ENCODE measurements at places on chromosomes 3 and 15.

DNA sequence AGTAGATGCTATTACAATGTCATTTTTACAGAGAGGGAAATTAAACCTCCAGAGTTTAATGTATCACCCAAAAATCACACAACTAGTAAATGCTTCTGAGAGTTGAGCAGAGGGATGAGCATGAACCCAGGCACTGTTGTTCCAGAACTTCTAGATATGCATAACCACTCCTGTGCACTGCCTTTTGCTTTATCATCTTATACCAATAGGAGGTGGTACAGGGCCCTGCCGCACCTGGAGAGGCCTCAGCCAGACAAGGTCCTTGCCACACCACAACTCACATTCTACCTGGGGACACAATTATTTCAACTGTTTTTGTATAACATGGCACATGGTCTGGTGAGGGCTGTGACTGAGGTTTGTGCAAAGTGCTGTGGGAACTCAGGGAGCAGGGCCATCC lies 78.5 kb upstream of the NTRK3 start:
- no peak for DNase-seq

GRCh38 chr15:58467722-58468423 lies 36.1 kb downstream of the LIPC start:
- no peak for DNase-seq

GRCh38 chr15:63072809-63073277 lies 30.3 kb downstream of the TPM1 start:
- DNase-seq, result no peak

- no peak for DNase-seq
These were observed 6.1 kb upstream of the SFMBT1 start for GRCh38 chr3:53051929-53052328.

DNA sequence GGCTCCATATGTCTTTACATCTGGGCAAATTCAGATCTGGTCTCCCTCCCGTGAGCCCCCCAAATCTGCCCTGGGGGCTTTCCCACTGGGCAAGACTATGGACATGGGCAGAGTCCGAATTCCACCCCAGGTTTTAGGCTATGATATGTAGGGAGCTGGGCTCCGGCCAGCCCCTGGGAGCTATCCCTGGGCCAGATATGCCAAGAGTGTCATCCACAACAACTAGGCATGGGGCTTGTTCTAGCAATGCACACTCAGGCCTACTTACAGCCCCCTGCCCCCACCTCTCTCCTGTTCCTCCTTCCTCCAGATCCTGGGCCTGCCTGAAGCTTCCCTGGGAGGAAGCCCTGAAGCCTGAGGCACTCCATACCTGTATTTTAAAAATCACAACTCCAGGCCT lies 622 bp downstream of the XIRP1 start:
- DNase-seq, result no peak

- DNase-seq, result no peak
These were observed 56.7 kb upstream of the TSC22D2 start for GRCh38 chr3:150351398-150351797.

DNA sequence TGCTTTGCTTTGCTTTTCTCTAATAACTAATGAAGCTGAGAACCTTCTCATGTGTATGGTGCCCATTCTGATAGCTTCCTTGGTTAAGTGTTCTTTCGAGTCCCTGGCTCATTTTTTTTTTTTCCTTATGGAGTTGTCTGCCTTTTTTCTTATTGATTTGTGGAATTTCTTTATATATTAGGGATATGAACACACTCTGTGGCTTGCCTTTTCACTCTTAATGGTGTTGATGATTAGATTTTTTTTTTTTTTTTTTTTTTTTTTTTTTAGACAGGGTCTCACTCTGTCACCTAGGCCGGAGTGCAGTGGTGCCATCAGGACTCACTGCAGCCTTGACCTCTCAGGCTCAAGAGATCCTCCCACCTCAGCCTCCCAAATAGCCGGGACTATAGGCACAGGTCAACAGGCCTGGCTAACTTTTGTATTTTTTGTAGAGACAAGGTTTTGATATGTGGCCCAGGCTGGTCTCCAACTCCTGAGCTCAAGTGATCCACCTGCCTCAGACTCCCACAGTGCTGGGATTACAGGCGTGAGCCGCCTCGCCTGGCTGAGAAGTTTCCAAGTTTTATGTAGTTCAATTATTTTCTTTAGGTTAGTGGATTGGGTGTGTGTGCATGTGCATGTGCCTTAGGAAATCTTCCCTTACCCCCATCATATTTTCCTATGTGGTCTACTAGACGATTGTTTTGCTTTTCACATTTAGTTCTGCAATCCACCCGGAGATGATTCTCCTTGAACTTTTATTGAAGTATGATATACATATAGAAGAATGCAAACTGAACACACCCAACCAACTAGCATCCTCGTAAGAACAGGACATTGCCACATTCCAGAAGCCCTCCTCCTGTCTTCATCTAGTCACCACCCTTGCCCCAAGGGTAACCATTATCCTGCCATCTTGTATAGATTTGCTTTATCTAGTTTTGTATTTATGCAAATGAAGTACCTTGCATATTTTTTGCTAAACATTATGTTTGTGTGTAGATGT lies 1.7 kb upstream of the SNRPA1 start:
- no peak for DNase-seq

GRCh38 chr3:14762701-14763100 lies 56.1 kb upstream of the FGD5 start:
- no peak for DNase-seq

- DNase-seq, result no peak
These were observed 230.8 kb downstream of the CGGBP1 start for GRCh38 chr3:87828046-87828445.

GRCh38 chr3:132756108-132756650 lies 34.0 kb upstream of the NPHP3 start:
- DNase-seq, result no peak

All from type B pancreatic cell (in vitro differentiated cells).